ENCODE measurements at places on chromosomes 2 and 18. TPM values are rescaled to one million over a fixed set of nuclear protein-coding genes. Genes with fewer than 3 reads are reported as not detected.

DNA sequence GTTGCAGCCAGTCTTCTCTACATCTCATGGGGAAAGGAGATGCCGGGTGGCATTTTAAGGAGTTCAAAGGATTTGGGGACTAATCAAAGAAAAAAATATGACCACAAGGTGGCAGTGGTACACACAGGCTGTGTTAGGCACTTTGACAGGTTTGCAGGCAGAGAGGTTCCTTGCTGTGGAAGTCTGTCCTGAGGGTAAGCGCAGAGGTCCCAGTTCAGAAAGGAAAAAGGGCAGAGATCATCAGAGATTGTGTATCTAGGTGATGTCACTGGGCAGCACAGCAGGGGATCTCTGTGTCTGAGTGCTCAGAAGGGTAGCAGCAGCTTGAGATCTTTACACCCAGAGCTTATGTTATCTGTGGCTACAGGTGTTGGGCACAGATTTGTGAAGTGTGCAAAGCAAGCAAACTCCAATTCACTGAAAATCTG lies 231.4 kb downstream of the LRRTM1 start:
- peak; percentile 43 for DNase-seq

- no peak for DNase-seq
Measured at GRCh38 chr18:22613058-22613690, 195.5 kb upstream of the CTAGE1 start.

The GCC2 gene
- 13.2 TPM for polyA plus RNA-seq

The POTEJ gene
- not detected for polyA plus RNA-seq

The GREB1 gene
- polyA plus RNA-seq: 0.17 TPM

DNA sequence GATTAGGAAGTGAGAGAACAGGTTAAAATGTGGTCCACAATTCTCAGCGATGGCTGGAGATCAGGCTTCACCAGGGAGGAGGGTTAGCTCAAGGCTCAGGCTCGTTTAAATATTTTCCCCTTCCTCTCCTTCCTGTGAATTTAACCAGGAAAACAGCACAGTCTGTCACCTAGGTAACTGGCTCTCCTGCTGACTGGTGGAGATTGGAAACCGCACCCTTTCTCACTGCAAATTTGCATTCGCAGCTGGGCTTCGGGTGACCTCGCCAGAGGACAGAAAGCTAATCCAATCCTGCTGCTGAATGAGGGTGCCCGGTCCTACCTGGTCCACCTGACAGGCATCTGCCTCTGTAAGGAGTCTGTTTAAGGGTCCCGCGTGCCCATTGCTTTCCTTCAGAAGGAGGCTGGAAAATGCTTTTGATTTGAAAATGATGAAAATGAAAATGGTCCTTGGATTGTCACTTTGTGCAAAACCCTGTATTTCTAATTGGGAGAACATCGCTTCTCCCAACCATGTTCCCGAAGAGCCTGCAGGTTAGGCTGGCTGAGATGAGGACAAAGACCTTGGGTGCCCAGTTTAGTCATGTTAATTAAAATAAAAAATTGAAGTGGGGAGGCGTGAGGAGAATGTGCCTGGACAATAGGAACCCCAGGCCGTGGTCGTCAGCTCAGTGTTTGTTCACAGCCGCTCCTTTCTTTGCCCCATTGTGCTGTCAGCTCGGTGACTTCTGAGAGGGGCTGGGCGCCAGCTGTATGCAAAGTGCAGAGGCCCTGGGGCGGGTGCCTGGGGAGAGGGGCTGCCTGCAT lies 43.4 kb upstream of the MTCL1 start:
- no peak for DNase-seq

DNA sequence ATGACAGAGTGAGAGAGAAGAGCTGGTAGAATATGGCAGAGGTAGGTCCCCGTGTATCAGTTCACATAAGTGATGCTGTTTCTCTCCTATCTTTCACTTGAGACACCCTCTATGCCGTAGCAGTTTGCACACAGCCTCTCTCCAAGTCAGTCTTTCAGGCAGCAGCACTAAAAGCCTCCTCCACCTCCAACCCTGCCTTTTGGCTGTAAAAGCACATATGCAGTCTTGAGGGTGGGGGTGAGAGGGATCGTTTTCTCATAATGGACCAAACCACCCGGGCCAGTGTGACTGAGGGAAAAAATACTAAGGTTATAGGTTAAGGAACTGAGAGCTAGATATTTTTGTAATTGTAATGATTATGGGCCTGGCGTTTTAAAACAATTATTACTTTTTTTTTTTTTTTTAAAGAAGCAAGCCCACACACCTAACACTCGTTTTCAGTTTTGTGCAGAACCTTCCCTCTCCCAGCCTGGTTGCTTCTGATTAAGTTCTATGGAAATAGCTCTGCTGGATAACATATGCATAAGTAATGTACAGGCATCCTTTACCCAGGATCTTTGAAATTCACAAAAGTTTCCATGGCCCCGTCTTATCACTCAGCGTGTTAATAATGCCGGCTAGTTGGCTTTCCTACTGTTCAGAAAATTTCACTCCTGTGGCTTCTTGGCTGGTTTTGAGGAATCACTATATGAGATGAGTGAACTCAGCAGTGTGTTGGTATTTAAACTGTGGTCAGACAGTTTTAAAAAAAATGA lies 112.2 kb upstream of the MEIS1 start:
- DNase-seq: no peak

GRCh38 chr2:128012698-128013097 lies 15.2 kb downstream of the SAP130 start:
- DNase-seq: no peak

DNA sequence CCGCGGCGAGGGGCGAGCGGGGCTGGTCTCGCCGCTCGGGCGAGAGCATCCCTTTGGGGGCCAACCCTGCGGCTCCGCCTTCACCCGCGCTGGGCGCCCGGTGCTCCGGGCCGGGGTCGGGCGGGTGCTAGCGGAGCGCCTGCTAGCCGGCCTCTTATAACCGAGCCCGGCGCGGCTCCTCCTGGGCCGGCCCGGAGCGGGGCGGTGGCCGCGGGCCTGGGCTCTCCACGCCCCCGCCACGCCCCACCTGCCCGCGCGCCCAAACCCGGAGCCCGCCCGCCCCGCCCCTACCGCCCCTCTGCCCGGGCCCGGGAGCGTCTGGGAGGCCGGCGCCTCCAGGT lies at the start of gene FOXI3:
FOXI3 (minus strand) TSS at position 129 of the 341 bp plus-strand sequence. CDS start 158 bp downstream, outside the sequence.
- DNase-seq: no peak

The IL36RN gene
- polyA plus RNA-seq: not detected

- DNase-seq: no peak
Measured at GRCh38 chr2:98502556-98503335, 58.1 kb downstream of the INPP4A start.

DNA sequence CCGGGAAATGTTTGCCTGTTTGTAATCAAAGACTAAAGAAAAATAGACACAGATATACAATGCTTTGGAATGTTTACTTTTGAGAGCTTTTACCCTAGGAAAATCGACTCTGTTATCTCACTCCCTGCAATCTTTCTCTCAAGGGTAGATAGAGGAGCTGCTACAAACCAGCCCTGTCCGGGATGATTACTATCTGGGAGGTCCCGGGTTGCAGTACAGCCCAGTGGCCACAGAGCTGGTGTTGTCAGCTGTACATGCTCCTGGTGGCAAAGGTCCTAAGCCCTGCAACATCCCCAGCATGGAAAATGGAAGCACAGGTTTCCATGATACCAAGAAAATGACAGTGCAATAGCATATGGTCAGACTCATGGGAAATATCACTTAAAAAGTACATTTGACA lies 570.5 kb upstream of the SOX11 start:
- no peak for DNase-seq

DNA sequence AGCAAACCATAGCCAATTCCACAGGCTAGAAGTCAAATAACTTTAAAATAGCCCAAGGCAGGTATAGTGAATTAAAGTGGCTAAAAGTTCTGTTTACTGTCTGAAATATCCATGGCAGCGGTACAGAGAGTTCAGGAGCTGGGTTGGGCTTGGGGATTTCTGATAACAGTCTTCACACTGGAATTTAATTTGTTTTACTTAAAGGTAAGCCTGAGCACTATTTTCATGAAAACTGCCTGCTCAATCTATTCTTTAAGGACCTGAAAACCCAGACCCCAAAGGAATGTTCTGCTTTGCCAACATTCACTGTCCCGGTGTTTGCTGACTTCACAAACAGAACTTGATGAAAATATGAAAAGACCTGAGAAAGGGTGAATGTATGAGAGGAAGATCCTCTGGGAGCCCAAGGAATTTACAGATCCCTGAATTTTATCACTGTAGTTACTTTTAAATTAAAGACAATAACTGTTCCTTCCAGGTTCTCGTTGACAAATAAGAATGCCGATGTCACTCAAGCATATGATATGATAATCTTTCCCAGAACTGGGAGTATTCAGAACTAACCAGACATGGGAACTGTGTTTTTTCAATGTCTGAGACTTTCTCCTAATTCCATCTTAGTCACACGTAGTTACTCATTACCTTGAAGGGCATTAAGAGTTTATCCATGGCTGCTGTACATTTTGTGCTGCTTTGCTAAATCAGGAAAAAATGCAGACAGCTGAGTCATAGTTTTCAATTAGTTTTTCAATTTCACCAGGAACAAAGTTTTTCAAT lies 28.3 kb upstream of the ITGB6 start:
- DNase-seq: no peak

The ITGA6 gene
- polyA plus RNA-seq: 14.8 TPM

The MARCHF7 gene
- polyA plus RNA-seq: 68.6 TPM

- no peak for DNase-seq
Measured at GRCh38 chr2:25294573-25295462, 46.9 kb downstream of the DNMT3A start.

- no peak for DNase-seq
Measured at GRCh38 chr18:55219059-55219458, 259.8 kb upstream of the CCDC68 start.

The GNAL gene
- 0.46 TPM for polyA plus RNA-seq

- DNase-seq: no peak
Measured at GRCh38 chr18:22668496-22668895, 250.8 kb upstream of the CTAGE1 start.

The LBX2 gene
- polyA plus RNA-seq: 0.76 TPM

DNA sequence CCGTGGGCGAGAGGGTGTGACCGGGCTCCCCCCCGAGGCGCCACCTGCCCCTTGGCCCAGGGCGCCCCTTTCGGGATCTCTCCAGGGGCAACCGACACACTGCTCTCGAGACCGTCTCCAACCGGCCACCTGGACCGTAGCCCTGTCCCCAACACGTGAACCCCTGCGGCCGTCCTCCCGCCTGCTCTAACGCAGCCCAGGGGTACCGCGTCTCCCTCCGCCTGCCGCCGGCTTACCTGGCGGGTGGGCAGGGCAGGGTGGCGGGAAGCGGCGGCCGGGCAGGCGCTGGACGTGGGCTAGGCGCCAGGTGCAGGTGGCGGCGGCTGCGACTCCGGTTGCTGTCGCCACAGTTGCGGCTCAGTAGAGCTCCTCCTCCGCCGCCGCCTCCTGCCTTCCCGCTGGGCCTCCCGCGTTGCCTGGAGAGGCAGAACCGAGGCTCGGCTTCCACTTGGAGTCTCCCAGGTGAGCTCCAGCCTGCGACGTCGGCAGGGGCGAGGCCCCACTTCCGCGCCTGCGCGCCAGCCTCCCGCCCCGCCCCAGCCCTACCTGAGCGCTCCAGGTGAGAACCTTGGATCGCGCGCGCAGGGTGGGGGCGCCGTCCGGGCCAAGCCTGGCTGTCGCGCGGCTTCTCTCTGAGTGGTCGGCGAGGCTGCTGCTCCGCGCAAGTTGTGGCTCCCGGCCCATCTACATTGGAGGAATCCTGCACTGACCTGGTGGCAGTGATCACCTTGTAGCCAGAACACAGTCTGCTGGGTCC lies at the start of gene GALNT3:
GALNT3 (minus strand) TSS at position 469 of the 757 bp plus-strand sequence. CDS start 23,547 bp downstream, outside the sequence.
- no peak for DNase-seq

GRCh38 chr2:200239216-200239615 lies 67.3 kb upstream of the SPATS2L start:
- no peak for DNase-seq

GRCh38 chr2:12326449-12327190 lies 390.1 kb upstream of the TRIB2 start:
- no peak for DNase-seq

GRCh38 chr2:118227698-118228508 lies 139.6 kb downstream of the INSIG2 start:
- no peak for DNase-seq

DNA sequence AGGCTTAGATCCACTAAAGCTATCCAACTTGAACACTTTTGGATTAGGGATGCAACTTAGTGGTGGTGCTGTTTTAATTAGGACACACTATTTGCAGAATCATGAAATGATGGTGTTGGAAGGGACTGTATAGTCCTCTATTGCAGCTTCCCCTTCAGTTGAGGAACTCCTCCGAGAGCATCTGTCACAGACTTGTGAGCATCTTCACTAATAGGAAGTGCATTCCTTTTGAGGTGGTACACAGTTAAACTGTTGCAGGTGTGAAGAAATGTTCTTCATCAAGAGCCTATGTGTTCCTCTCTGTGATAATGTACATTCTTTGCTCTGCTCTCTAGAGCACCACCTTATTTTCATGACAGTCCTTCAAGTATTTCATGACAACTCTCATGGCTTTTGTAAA lies 197.4 kb downstream of the CAMKMT start:
- no peak for DNase-seq

GRCh38 chr2:8922431-8922830 lies 81.1 kb downstream of the MBOAT2 start:
- no peak for DNase-seq

DNA sequence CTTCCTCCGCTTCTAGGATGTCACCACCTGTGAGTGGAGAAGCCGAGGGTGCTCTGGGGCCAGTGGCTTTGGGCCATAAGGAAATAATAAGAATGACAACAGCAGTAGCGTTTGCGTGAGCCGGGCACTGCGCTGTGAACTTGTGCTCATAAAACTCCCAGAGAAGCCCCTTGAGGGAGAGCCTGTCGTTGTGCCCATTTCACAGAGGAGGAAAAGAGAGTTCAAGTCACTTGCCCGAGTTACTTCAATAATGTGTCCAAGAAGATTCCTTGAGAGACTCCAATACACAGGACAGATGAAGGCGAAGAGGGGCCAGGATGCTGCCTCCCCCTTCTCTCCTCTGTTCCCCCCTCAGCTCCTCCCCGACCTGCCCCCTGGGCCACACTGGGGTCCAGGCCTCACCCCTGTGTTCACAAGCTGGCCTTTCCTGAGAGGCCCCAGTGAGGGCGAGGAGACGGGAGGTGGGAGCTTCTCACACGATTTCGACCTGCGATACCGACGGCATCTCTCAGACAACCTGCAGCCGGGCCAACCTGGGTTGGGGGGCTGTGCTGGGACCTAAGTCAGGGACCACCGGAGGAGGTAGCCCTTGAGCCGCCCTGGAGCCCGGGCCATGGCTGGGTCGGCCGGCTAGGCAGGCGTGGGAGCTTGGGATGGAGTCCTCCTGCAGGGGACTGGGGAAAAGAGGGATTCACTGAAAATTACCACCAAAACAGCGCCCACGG lies 53.5 kb upstream of the UBE2F start:
- no peak for DNase-seq

DNA sequence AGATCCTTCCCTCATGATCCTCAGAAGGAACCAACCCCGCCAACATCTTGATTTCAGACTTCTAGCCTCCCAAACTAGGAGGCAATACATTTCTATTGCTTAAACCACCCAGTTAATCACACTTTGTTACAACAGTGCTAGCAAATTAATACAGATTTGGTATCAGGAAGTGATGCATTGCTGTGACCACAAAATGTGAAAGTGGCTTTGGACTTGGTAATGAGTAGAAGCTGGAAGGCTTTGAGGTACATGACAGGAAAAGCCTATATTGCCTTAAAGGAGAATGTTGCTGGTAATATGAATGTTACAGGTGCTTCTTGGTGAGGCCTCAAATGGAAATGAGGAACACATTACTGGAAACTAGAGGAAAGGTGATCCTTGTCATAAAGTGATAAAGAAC lies 260.3 kb downstream of the SATB2 start:
- DNase-seq: no peak

GRCh38 chr2:141508086-141508752 lies 622.6 kb downstream of the LRP1B start:
- no peak for DNase-seq

The GPAT2 gene
- polyA plus RNA-seq: 0.10 TPM

The MAL gene
- polyA plus RNA-seq: not detected

GRCh38 chr18:62914871-62915392 lies 199.6 kb downstream of the PHLPP1 start:
- no peak for DNase-seq
